ENCODE measurements at places on chromosomes 5 and 9. TPM values are rescaled to one million over a fixed set of nuclear protein-coding genes. Genes with fewer than 3 reads are reported as not detected.

Gene SLC45A2
- 1.2 TPM for total RNA-seq

DNA sequence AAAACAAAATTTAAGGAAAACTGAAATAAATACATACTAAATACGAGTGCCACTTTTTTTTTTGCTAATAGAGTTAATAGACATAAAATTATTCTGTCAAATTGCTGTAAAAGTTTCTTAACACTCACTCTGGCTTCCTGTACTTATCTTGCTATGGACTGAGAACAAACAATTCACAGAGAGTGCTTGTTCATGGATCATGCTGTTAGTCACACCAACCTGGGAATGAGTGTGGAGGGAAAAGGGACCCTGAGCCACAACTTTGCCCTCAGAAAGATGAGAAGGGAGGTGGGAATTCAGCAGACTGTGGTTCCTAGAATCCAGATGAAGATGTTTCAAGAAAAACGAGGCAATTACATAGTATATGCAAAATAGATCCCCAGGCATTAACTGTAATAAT lies 246.9 kb downstream of the FBXL7 start:
- DNase-seq, result no peak

GRCh38 chr9:130215341-130216119 lies 43.3 kb downstream of the NCS1 start:
- DNase-seq, result no peak

DNA sequence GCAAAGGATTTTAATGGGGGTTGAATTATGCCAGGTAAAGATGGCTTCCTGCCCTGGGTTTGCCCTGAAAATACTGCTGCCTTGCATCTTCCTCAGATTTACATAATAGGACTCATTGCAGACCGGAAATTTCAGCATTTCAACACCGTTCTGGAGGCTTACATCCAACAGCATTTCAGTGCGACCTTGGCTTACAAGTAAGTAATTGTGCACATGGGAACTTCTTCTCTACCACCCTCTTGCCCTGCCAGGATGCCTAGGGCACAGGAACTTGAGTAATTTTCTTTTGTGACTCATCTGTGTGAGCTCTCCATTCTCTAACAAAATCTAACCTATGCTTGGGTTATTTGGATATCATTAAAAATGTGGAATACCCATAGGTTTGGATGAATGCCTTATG lies 80.2 kb downstream of the DOCK2 start:
- DNase-seq, result no peak

- no peak for DNase-seq
Observed at GRCh38 chr9:138058181-138058580, 180.6 kb downstream of the CACNA1B start.
